ENCODE measurements at places on chromosomes 6 and 20. TPM values are rescaled to one million over a fixed set of nuclear protein-coding genes. Genes with fewer than 3 reads are reported as not detected.

BMP2 gene
- total RNA-seq = not detected

MYH7B gene
- 0.26 TPM for total RNA-seq

TRERF1 gene
- 16.2 TPM for total RNA-seq

RHAG gene
- total RNA-seq = not detected

DDX39B gene
- 495 TPM for total RNA-seq

All from activated CD8-positive, alpha-beta memory T cell treated with anti-CD3 and anti-CD28 coated beads, Interleukin-2, amount 10 ng/mL, durations not matched to agents 7 days and 5 days (primary cell).